ENCODE measurements at places on chromosomes 5 and 9.

- DNase-seq: no peak
These were observed 219.1 kb upstream of the NFIL3 start for GRCh38 chr9:91642771-91643170.

GRCh38 chr9:124308606-124309491 is 51.1 kb downstream of the NEK6 start:
- DNase-seq: no peak

- no peak for DNase-seq
These were observed 5.9 kb downstream of the AK1 start for GRCh38 chr9:127871531-127871930.

DNA sequence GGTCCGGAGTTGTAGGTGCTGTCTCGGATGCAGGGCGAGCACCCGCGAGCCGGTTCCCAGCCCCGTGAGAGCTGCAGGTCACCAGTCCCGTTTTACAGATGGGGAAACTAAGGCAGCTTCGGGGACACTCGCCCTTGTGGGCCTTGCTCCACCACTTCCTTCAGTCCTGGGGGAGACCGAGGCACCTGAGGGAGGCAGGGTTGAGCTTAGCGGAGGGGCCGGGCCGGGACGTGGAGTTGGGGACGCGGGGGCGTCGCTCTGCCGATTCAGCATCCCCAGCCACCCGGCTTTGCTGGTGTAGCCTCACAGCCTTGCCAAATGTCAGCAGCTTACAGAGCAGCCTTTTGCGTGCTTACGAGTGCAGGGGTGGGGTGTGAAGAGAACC is 530 bp downstream of the BBLN start:
- peak; percentile 15 for DNase-seq

DNA sequence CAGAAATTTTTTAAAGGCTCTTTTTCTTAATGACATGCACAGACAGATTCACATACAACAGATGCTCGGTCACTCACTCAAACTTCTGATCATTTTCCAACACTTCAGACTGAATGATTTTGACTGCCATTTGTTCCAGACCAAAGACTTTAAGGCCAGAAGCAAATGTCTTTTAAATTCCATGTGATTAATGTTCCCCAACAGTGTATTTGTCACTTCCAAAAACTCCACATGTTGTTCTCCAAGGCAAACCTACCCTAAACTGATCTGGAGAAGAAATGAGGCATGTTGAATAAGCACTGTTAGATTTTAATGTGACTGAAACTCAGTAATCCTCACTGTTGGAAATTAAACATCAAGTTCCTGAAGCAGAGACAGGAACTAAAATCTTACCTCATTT is 366.7 kb downstream of the GABRG2 start:
- no peak for DNase-seq

GRCh38 chr9:107284636-107285035 is 1.6 kb downstream of the RAD23B start:
- no peak for DNase-seq
